ENCODE measurements at places on chromosomes 1 and 21. TPM values are rescaled to one million over a fixed set of nuclear protein-coding genes. Genes with fewer than 3 reads are reported as not detected.

WNT4 gene
- not detected for total RNA-seq

ATP5PO gene
- total RNA-seq = 218 TPM

TRIM67 gene
- not detected for total RNA-seq

IL10 gene
- total RNA-seq = not detected

NHLH2 gene
- total RNA-seq = not detected

ASCL5 gene
- not detected for total RNA-seq

CPTP gene
- total RNA-seq = 24.6 TPM

PFKFB2 gene
- 1.4 TPM for total RNA-seq

NGF gene
- total RNA-seq = 1.2 TPM

KCNJ15 gene
- 4.9 TPM for total RNA-seq

KIAA1614 gene
- total RNA-seq = 5.2 TPM

TPR gene
- total RNA-seq = 38.5 TPM

AK5 gene
- total RNA-seq = 14.7 TPM

FAM229A gene
- 1.2 TPM for total RNA-seq

TMEM79 gene
- total RNA-seq = 6.6 TPM

INPP5B gene
- total RNA-seq = 15.0 TPM
